ENCODE measurements at places on chromosomes 7 and 10.

GRCh38 chr10:130483691-130484467 lies 347.7 kb downstream of the GLRX3 start:
- DNase-seq = no peak

DNA sequence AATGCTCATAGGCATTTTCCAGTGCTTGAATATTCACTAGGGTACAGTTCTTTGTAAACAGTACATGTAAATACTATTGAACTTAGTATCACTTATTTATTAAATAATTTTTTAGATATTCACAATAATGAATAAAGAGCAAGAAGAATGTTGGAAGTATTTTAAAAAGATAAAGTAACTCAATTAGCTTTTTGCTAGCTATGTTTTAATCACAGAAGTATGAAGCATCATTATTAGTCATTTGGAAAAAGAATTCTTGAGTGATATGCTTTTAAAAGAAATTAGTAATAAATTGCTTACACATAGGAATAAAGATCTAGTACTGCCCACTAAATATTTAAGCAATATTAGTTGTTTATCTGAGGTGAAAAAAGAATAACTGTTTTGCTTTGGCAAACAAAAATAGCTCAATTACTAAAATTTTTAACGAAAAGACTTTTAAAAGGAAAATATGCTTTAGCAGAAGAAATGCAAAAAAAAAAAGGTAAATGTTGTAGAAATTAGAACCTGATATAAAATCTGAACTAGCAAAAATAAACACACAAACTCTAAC lies 66.5 kb downstream of the SGMS1 start:
- DNase-seq = no peak

DNA sequence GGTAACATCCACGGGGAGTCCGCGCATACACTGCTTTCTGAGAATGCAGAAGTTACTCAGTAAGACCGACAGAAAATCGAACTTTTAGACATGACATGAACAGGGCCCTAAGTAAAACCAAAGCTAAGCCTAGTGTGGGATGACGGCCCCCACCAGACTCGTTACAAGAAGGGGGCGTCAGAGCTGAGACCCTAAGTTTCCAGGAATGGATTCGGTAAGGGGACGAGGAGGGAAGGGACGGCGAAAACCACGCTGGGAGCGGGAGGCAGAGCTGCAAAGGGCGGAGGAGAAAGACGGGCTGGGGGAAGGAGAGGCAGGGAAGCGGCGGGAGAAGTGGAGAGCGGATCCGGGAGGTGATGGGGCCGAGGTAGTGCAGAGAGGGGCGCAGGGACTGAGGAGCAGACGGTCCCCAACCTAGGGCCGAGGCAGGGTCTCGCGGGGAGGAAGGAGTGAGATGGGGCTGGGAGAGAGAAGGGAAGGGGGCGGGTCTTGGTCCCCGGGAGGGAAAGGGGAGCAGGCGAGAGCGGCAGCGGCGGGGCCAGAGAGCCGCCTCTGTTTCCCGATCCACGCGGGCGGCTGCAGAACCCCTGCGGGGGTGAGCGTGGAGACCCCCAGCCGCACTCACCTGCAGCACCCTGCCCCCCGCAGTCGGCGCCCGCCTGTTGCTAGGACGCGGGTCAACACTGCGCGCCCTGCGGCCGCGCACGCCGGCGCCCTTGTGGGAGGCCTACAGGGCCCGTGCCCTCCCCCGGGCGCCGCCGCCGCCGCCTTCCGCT lies 513 bp downstream of the ODAD2 start:
- DNase-seq = no peak

GRCh38 chr10:59245686-59246085 lies 69.2 kb downstream of the PHYHIPL start:
- no peak for DNase-seq

Measured in RPMI7951 (cell line).